T-helper 2 cell (primary cell): ENCODE measurements at places on chromosomes 12 and 14.
A peak's percentile ranks its signal among the peaks of the same experiment; 100 is the strongest.

DNA sequence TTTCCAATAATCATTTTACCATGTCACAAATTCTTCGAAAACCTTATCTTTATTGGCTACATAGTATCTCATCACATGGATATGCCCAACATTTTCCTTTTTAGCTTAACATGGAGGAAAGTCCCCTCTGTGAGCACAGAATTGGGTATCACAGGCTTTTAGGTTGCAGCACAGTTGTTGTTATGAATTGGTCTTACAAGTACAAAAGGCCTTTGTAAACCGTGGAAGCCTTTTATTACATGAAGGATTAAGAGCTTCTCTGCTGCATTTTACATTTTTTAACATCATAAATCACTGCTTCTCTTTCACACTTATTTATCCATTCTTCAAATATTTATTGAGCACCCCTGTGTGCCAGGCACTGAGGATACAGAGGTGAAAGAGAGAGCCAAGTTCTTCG lies 26.2 kb downstream of the UBE3B start:
- no peak for DNase-seq

GRCh38 chr14:68880581-68881105 lies 87.8 kb upstream of the ZFP36L1 start:
- no peak for DNase-seq

GRCh38 chr12:113222730-113223531 lies 1.7 kb downstream of the TPCN1 start:
- no peak for DNase-seq

DNA sequence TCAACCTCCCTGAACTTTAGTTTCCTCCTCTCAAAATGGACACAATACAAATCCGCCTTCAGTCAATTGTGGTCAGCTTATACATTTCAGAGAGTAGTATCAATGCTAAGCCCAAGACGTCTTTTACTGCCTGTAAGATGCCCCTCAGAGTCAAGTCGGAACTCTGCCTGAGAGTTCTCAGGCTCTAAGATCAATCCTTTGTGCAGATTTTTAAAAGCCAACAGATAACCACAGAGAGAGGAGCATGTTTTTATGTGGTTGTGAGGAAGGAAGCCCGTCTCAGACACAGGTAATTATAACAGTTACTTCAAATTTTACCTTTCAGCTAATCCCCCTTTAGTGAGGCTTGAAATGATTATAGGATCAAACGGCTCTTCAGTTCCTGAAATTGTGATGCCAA lies 91.6 kb downstream of the HELB start:
- no peak for DNase-seq

GRCh38 chr14:53278602-53279506 lies 125.7 kb upstream of the DDHD1 start:
- DNase-seq: no peak

GRCh38 chr12:84764001-84764400 lies 148.6 kb downstream of the SLC6A15 start:
- DNase-seq: no peak

- DNase-seq: no peak
These were observed 3.5 kb downstream of the XRCC3 start for GRCh38 chr14:103711516-103712431.

DNA sequence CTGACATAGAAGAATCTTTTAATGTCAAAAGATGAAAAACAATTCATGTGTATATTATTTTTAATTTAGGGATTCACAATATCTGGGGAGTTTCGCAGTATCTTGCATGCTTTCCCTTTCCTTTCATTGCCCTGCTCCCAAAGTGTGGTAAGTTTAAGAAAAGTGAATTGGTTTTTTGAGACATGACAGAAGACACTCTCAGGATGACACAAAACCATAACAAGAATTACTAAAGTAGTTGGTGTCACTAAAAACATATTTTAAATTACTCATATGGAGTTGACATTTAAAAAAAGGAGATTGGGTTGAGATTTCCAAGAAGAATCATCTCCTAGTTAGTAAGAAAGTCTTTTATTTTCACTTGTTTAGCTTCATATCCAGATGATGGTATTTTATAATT lies 5.1 kb upstream of the PCNX1 start:
- no peak for DNase-seq

GRCh38 chr12:26318661-26319068 lies 123.3 kb downstream of the SSPN start:
- no peak for DNase-seq

DNA sequence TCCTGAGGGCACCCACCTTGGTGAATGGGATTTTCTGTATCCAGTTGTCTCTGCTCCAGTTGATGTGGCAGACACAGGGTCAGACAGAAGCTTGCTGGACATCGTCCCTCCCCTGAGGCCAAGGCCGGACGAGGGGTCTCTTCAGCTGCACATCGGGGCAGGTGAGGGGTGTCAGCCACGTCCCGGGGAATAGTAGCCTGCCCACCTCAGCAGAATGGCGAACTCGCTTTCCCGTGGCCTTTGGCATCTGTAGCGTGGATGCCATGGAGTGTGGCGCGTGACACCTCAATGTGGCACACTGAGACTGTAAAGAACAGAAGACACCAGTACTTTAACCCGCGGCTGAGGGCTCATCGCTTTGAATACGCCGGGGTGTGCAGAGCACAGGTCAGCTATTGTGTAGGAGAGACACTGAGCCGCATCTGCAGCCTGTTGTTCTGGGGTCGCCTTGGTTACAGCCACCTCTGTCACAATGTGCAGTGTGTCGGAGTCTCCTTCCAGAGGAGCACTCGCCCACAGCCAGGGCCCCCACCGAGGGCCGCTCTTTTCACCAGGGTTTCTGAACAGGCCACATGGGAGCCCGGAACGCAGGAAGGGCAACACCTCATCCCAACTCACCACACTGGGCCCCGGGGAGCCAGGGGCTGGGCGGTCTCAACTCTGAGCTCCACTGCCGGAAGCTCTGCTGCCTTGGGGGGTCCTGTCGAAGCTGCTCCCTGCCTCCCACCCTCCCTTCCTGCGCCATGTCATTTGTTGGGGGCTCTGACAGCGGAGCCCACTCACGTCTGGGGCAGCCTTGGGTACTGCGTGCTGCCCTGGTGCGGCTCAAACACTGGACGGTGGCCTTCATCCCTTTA lies 77.0 kb downstream of the ADGRD1 start:
- no peak for DNase-seq

- no peak for DNase-seq
These were observed 129.6 kb upstream of the CDKN3 start for GRCh38 chr14:54267172-54267571.

DNA sequence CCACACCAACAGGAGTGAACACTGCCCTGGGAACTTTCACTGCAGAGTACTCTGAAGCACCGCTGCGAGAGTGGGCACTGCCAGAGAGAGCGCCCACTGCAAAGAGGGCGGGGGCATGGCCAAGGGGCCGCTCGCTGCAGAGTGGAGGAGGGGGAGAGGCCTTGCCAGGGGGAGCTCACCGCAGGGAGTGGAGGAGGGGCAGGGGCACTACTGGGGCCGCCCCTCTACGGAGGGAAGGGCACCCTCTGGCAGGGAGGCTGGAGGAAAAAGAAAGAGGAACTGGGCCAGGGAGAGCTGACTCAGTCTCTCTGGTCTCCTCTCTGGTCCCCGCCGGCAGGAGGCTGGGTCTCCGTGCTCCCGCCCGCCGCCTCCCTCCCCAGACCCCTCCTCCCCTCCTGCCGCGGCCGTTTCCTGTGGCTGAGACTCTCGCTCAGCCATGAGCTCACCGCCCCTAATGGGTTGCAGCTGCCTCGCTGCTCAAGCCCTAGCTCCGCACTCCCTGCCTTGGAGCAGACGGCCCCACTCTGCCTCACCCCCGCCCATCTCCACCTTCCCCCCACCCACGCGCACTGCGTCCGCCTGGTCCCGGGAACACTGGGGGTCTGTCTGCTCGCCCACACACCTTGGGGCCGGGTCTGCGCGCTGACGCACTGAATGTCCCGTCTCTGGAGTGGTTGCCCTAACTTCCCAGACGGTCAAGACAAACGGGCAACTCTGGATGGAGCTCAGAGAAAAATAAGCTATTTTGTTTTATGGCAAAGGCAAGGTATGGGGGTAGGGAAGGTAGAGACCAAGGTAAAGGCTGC lies 1.3 kb downstream of the ARHGEF40 start:
- peak; percentile 26 for DNase-seq

DNA sequence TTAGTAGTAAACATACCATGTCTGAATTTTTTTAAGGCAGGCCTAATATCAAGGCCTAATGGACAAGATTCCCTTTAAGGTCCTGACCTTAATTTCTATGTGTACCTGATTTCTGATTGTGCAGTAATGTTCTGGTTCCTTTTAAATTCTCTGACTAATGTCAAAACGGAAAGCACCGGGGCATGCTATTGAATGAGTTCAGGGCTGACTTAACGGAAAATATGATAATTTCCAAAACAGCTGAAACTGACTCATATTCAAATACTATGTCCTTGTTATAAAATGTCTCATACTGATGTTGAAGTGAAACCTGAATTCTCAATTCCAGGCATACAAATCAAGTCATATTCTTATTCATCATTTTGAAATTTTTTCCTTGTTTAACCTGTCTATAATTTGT lies 6.7 kb downstream of the TAS2R43 start:
- DNase-seq: peak; percentile 58

DNA sequence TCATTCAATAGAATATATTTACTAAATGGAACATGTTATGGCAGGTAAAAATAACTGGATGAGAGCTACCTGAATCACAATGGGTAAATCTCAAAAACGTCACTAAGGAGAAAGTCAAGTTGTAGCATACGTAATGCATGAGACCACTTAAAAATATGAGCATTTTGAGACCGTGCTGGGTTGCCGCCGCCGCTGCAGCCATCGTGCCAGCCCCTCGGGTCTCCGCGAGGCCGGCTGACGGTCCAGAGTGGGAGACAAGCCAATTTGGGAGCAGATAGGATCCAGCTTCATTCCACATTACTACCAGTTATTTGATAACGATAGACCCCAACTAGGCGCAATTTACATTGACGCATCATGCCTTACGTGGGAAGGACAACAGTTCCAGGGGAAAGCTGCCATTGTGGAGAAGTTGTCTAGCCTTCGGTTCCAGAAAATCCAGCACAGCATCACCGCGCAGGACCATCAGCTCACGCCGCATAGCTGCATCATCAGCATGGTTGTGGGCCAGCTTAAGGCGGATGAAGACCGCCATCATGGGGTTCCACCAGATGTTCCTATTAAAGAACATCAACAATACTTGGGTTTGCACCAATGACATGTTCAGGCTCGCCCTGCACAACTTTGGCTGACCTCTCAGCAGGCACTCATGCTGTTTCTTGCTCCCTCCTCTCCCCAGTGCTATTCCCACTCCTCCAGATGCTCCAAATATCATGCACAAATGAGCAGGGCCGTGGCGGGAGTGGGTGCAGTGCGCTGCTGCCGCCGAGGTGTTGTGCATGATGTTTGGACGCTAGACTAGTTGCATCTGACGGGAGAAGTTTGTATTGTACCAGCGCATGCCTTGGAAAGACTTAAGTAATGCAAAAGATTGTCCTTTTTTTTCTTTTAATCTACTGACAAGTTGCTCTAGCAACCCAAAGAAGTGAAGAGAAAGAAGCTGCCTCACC lies 6.3 kb upstream of the BRMS1L start:
- no peak for DNase-seq

GRCh38 chr14:26527095-26527494 lies 70.7 kb downstream of the NOVA1 start:
- no peak for DNase-seq

DNA sequence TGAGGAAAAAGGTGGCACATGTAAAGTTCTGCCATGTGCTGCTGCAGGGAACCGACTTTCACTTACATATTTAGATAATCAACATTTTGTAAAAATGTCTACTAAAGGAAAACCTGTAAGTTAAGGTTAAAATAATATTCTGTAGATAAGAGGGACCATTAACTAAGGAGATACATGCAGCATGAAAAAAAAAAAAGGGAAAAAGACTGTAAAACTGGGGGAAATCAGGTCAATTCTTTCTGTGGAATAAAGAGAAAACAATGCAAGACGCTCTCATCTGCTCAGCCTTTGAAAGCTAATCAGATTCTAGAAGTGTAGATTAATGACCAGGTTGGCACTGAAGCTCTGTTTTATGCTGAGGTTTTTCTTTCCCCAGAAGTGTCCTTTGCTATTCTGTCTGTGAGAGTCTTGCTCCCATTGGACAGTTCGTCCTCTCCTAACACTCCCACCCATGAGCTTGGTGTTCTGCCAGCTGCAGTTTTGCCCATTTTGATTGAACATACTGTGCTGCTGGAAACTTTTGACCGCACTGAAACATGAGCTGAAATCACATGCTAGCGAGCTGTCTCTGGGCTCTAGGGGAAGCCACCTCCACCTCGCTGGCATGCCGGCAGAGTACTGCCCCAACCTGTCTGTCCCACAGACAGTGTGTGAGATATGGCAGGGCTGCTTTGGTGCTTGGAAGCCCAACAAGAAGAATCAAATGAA lies 39.7 kb downstream of the PPTC7 start:
- DNase-seq: no peak
